ENCODE measurements at places on chromosomes 11 and 22.
A peak's percentile ranks its signal among the peaks of the same experiment; 100 is the strongest.

- no peak for DNase-seq
- H3K4me1 ChIP-seq: peaks cover 11% of the 10 kb centered on the region
- H3K27ac ChIP-seq: no peak overlapping the region
- no peak overlapping the region for H3K4me3 ChIP-seq
- no peaks in the 10 kb centered on the region for H3K27me3 ChIP-seq
Measured at GRCh38 chr22:46596819-46597218, 23.4 kb upstream of the GRAMD4 start.

GRCh38 chr11:60915248-60915914, 1.4 kb downstream of the TMEM109 start:
- no peaks in the 10 kb centered on the region for H3K27me3 ChIP-seq
- peak; percentile 89 for DNase-seq
- H3K4me3 ChIP-seq: peak overlapping the region; percentile 70
- H3K4me1 ChIP-seq: no peaks in the 10 kb centered on the region

GRCh38 chr11:108233277-108233945, 10.5 kb downstream of the ATM start:
- no peaks in the 10 kb centered on the region for H3K27me3 ChIP-seq
- H3K4me1 ChIP-seq: no peaks in the 10 kb centered on the region
- H3K4me3 ChIP-seq: no peak overlapping the region
- DNase-seq: no peak

GRCh38 chr11:130866831-130867230, 49.4 kb downstream of the SNX19 start:
- H3K27ac ChIP-seq: peak overlapping the region; percentile 90
- H3K36me3 ChIP-seq: no peaks in the 10 kb centered on the region
- H3K4me3 ChIP-seq: no peak overlapping the region
- H3K27me3 ChIP-seq: no peaks in the 10 kb centered on the region
- no peak for DNase-seq

DNA sequence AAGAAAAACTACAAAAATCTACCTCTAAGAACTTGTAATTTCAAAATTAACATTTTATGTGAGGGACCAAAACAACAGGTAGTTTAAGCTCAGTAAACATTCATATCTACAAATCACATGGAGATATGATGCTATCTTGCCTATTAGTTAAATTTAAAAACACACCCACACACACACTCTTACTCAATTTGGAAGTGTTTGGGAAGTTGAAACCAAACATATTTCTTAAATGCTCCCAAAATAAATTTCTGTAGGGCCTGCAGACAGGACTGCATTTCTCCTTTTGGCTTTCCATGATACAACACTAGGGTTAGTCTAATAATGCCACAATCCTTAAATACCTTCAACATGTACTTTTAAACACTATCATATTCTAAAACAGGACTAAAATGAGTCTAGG, 7.0 kb downstream of the PITPNB start:
- H3K27ac ChIP-seq: peak overlapping the region; percentile 54
- H3K36me3 ChIP-seq: peaks cover 14% of the 10 kb centered on the region
- H3K27me3 ChIP-seq: no peaks in the 10 kb centered on the region
- DNase-seq: no peak
- peaks cover 8% of the 10 kb centered on the region for H3K4me1 ChIP-seq

DNA sequence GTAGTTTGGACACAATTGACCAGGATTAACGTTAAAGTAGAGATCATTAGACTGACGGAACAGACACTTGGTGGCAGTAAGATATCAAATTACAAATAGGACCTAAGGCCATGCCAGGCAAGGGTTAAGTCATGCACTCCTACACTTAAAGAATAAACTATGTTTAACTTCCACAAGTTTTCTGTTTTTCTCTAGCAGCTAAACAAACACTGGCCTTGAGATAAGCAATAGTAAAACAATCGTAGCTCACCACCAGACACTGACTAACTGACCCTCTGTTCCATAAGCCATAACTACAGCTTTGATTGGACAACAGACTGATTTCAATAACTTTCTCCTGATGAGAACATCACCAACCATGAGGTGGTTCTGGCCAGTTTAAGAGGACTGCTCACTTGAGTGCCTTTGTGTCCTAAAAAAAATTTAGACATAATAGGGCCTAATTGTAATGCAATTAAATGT, 2.0 kb upstream of the CEP126 start:
- DNase-seq: no peak
- peak overlapping the region; percentile 86 for H3K27ac ChIP-seq
- no peak overlapping the region for H3K4me3 ChIP-seq
- H3K4me1 ChIP-seq: peaks cover 6% of the 10 kb centered on the region
- H3K27me3 ChIP-seq: no peaks in the 10 kb centered on the region
- H3K36me3 ChIP-seq: no peaks in the 10 kb centered on the region
